ENCODE measurements at places on chromosomes 2 and 18.
A peak's percentile ranks its signal among the peaks of the same experiment; 100 is the strongest.

GRCh38 chr2:2590841-2591541 lies 259.9 kb upstream of the MYT1L start:
- DNase-seq = no peak

DNA sequence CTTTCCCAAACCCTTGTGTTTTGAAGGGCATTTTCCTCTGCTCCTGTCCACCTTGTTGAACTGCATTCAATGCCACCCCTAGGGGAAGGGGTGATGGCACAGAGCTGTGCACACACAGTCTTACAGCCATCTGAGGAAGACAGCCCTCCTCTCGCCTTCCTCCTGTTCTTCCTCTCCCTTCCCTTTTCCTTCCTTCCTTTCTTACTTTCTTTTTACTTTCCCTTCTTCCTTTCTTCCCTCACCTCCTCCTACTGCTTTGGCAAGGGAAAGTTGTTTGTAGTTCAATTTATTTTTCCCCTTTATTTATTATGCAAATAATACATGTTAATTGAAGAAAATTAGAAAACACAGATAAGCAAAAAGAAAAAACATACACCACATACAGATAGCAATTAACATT lies 99.4 kb downstream of the CDH20 start:
- DNase-seq = no peak

DNA sequence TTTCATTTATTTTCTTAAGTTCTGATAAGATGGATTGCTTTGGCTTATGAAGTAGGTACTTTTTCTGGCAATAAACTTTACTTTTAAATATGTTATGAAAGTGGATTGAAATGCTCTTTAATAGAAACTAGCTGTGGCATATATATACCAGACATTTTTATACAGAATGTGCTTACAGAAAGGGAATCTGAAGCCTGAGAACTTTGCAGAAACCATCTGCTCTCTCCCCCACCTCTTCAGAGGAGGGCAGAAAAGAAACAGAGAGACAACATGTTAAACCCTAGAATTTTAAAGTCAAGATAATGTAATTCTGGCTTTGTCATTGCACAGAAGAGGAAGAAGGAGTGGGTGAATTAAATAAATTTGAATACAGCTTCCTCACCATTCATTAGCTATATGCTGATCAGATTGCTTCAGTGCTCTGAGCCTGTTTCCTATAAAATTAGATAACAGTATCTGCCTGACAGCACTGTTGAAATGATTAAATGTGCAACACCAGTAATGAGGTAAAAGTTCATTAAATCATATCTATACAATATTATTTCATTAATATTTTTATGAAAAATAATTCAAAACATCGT lies 247.3 kb downstream of the CNTNAP5 start:
- no peak for DNase-seq

DNA sequence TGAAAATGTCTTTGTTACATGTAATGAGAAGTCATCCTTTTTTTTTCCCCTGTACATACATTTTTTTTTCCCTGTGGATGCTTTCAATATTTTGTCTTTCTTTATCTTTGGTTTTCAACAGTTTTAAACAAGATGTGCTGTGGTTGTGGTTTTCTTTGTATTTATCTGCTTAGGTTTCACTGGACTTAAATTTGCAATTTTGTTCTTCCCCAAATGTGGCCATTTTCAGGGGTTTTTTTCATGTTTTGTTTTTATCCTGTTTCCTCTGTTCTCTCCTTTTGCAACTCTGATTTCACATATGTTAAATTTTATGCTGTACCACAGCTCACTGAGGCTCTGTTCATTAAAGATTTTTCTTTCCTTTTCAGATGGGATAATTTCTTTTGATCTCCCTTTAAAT lies 41.7 kb downstream of the GALNT1 start:
- no peak for DNase-seq

- no peak for DNase-seq
Observed at GRCh38 chr2:174332217-174332963, 2.4 kb upstream of the SP9 start.

- no peak for DNase-seq
Observed at GRCh38 chr2:162324953-162325352, 6.5 kb upstream of the IFIH1 start.

- DNase-seq = no peak
Observed at GRCh38 chr18:11750581-11751310, 61.7 kb downstream of the GNAL start.

DNA sequence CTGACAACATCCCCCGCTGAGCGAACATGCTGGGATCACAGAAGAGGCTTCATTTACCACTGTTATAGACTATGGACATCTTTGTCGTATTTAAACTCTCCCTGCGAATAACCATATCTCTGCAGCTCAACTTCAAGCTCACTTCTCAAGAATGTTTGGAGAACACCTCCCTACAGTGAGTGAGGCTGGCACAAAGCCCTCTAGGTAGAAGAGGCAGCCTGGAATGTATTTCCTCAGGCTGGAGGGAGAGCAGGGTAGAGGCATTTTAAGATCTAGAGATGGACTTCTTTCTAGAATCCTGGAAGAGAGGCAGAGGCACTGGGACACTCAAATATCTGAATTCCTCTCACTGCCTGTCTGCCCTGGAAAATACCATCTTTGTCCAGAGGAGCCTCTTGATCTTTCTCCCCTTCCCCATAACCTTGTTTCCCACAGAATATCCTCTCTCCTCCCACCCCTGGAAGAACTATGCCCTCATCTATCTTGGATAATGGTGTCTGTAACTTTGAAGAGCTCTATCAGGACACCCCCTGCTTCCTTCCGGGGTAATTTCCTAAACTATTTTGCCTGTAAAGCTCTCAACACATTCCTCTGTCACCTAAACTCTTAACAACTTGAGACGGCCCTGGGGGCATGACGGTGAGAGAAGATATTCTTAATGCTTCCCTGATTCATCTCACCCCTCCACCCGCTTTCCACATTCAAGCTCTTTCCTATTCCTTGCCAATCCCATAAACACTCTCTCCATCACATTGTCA lies 2.4 kb upstream of the ANTXR1 start:
- no peak for DNase-seq

GRCh38 chr18:65423776-65424175 lies 327.0 kb upstream of the CDH7 start:
- DNase-seq = no peak

GRCh38 chr18:4578449-4578848 lies 123.3 kb upstream of the DLGAP1 start:
- no peak for DNase-seq

DNA sequence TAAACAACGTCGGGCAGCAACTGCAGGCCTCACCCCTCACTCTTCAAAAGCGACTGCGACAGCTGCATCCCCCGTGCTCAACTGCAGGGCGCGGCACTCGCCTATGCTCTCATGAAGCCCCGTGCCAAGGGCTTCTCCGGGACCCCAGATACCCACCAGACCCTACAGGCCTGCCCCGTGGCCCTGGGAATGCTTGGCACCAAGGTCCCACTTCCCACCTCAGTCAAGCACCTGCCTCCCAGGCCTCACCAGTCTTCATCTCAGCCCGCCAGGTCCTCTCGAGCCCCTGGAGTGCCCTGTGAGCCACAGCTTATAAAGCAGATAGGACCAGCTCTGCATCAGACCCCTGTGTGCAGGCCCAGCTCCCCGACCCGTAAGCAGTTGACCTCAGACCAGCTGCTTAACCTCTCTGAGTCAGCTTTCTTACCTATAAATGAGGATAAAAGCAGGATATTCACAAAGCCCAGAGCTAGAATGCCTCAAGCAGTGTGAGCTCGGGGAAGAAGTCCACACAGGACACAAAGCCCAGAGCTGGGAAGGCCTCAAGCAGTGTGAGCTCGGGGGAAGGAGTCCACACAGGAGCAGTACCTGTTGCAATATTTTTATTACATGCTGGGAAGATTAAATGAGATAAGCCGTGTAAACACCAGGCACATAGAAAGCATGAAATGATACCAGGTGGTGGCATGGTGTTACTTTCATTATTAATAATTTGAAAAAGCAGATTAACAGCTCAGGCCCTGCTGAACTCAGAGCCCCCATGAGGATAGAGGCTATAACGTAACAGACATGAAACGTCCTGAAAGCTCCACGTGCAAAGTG lies 96.9 kb downstream of the HDAC4 start:
- DNase-seq = no peak

- DNase-seq = no peak
Observed at GRCh38 chr2:27954771-27955383, 64.3 kb downstream of the BABAM2 start.

- DNase-seq = no peak
Observed at GRCh38 chr2:14633061-14633460, 544 bp downstream of the LRATD1 start.

GRCh38 chr18:32158108-32158624 lies 31.7 kb upstream of the MEP1B start:
- peak; percentile 28 for DNase-seq

GRCh38 chr2:176742271-176742670 lies 470.3 kb upstream of the HNRNPA3 start:
- no peak for DNase-seq

DNA sequence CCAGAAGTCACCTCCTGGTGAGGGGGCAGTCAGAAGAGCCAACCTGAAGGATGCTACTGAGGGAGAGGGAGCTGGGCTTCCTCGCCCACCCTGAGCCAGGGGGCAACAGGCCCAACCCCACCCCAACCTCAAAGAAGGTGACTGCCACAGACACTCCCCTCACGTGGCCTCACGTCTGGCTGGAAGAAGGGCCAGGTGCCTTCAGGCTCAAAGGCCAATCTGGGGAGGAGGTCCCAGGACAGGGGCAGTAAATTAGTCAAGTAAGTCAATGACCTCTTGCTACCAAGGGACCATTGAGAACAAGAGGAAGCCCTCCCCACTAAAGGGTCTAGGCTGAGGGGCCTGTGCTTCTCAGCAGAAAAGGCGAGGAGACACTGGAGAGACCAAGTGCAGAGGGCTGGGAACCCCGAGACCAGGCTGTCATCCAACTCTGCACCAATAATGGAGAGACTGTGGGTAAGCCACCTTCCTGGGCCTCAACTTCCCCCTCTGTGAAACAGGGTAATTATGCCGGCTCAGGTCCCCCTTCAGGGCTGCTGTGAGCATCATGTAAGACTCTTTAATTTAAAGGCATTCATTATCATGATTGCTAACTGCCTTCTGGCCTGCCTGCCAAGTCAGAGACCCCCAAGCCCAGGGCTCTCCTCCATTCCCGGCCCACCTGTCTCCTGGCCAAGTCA lies 20.2 kb upstream of the TNS1 start:
- no peak for DNase-seq

DNA sequence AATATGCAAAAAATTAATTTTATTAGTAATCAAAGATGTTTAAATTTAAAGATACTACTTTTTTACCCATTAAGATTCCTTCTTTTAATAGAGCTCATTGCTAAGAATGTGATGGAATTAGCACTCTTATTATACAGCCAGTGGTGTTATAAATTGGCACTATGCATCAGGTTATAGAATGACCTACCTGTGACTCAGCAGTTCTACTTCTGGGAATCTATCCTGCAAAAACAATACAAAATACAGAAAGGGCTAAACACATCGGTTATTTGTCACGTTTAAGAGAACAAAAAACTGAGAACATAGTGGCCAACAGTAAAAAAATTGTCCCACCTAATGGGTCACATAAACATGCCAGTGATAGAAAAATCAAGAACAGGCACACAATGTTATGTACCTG lies 9.4 kb upstream of the ADD2 start:
- DNase-seq = no peak

DNA sequence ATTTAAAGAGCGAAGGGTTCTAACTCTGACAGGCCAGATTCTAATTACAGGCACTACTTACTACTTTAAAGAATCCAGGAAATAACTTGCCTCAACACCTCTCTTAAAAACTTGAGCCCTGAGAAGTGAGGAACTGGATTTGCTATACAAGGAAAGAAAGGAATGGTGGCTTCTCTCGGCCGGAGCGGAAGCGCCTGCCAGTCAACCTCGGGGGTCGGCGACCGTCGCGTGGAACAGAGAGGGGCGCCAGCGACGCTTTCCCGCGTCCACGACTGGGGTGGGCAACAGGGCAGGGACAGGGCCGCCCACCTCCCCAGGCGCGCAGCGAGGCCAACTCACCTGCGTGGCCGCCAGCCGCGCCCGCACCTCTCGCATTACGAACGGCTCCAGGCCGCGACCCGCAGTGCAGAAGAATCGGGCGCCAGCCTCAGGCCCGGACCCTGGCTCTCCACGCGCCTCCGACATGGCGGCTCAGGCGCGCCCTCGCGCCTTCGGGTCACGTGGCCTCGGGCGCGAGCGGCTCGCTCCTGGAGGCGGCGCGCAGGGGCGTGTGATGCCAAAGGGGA lies at the start of gene THUMPD2:
Gene THUMPD2 (minus strand): TSS at position 484 of the 566 bp plus-strand sequence. CDS start 19 bp downstream, at position 465.
- peak; percentile 45 for DNase-seq

GRCh38 chr18:54360406-54360805 lies 2.7 kb downstream of the C18orf54 start:
- DNase-seq = no peak

DNA sequence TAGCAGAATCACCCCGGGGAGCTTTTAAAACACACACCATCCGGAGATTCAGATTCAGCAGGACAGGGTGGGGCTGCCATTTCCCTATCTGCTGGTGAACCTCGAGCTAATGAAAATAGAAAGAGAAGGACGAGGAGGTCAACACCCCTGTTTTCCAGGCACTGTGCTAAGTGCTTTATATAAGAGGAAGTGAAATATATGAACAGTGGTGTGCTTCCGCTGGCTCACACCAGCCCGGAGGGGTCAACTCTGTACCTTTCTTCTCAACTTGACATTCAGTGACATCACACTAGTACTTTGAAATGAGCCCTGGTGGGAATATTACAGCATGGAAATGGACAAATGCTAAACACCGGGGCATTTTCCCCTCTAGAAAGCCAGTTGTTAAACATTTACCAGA lies 108.3 kb upstream of the LTBP1 start:
- DNase-seq = no peak

- no peak for DNase-seq
Observed at GRCh38 chr18:13246591-13246990, 28.0 kb downstream of the LDLRAD4 start.

GRCh38 chr2:75616406-75616805 lies 30.2 kb upstream of the MRPL19 start:
- no peak for DNase-seq

DNA sequence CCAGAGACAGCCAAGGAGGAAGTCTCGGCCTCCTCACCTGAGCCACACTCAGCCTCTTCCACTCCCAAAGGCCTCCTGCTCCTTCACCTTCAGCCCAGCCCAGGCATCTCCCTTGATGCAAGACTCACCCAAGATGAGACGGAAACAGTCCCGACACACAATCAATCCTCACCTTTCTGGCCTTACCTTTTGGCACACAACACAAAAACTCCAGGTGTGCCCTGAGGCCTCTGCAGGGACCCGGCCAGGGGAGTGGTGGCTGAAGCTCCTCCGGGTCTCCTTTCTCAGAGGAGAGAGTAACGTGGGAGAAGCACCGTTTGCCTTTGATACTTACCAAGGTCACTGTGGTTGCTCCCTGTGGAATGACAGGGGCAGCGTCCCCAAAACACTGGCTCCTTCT lies 23.8 kb upstream of the EFHD1 start:
- DNase-seq = no peak

- DNase-seq = no peak
Observed at GRCh38 chr2:49687918-49688317, 533.6 kb upstream of the FSHR start.

DNA sequence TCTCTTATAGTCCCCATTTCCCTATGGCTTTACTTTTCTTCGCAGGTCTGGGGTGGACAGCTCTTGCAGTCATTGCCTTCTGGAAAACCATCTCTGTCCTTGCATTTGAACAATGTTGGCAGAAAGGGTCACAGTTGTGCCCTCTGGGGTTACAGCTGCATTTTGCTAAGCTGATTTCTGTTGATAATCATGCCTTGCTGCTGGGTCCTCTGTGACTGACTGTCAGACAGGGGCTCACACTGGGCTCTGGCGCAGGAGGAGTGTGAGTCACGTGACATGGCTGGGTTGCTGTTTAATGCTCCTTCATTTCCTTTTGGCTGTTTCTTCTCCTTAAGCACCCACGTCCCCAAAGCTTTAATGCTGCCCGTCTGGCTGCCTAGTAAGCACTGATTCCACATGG lies 196.6 kb upstream of the LHCGR start:
- DNase-seq = no peak

- no peak for DNase-seq
Observed at GRCh38 chr2:137951586-137951985, 12.7 kb upstream of the HNMT start.
